ENCODE measurements at places on chromosomes 16 and 17.
A peak's percentile ranks its signal among the peaks of the same experiment; 100 is the strongest.

- no peak for DNase-seq
These were observed 31.0 kb downstream of the SCNN1B start for GRCh38 chr16:23333034-23333579.

DNA sequence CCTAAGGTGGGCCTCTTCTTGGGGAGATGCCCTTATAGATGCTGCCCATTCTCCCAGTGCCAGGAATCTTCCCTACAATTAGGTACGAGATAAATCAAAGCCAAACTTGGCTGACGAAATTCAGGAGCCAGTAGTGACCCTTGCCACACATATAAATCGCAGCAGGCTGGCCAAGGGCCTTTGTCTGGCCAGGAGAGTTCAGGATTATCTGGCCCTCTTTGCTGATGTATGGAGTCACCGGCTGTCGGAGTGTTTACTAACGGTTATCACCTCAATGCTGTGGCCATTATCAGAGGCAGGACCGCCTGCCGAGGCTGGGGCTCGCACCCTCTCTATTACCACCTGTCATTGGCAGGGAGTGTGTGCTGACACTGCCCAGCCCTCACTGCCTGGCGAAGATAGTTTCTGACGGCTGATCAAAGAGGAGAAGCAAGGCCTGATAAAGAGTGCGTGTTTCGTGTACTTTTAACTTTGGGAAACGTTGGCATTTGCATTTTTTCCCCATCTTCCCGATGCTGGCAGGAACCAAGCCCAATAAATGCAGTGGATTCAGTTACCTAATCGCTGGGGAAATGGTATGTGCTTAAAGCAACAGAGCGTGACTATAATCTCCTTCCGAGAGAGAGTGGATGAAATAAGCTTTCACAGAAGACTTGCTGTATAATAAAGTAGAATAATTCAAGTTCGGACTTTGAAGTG lies 32.8 kb upstream of the TBX2 start:
- no peak for DNase-seq

GRCh38 chr16:48511071-48511540 lies 98.9 kb downstream of the N4BP1 start:
- peak; percentile 86 for DNase-seq

- DNase-seq, result no peak
These were observed 10.9 kb downstream of the MAF start for GRCh38 chr16:79589601-79590102.

DNA sequence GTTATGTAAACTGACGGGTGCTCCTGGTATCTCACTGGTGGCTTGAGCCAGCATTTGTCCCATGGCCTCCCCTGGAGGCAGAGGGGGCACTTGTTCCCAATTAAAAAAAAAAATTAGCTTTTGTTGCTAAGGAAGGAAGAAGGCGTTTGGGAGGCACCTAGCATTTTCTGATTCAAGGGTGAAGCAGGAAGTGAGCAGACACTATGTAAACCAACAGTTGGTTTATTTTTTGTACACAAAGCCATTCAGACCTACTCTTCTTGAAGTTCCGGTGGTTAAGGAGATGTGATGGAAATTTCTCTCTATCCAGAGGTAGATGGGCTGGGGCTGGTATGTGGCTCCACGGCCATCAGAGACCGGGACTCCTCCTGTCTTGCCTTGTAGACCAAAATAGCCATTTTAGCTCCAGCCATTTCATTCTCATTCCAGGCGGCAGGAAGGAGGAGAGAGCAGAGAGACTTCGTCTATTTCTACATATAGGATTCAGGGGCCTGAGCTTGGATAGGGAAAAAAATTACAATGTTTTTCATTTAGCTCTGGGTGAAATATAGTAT lies 103.0 kb downstream of the SNX29 start:
- no peak for DNase-seq

DNA sequence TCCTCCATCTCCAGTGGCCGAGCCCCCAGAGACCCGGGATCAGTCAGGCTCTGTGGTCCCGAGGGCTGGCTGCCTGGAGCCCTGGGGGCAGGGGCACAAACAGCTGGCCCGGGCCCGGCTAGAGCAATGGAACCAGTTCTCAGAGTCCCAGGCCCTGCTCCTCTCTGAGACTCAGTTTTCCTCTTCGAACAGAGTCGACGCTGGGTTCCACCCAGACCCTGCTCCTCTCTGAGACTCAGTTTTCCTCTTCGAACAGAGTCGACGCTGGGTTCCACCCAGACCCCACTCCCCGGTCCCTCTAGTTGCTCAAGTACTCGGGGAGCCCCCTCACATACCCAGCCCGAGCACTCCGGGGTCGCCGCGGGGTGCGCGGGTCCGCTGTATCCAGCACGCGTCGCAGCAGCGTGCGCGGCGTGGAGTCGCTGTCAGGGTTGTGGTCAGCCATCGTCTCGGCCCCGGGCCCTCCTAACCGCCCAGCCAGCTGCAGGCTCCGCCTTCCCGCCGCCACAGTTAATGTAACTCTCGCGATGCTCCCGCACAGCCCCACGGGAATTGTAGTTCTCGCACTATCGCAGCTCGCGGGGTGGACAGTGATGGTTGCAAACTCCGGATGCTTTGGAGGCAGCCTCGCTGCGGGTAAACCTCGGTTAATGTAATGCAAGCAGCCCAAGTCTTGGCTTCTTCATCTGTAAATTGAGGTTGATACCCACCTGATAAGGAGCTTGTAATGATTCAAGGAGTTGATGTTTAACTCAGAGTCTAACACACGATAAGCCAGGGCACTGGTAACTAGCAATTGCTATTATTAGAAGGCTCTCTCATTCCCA lies 8.5 kb upstream of the THAP11 start:
- peak; percentile 97 for DNase-seq

DNA sequence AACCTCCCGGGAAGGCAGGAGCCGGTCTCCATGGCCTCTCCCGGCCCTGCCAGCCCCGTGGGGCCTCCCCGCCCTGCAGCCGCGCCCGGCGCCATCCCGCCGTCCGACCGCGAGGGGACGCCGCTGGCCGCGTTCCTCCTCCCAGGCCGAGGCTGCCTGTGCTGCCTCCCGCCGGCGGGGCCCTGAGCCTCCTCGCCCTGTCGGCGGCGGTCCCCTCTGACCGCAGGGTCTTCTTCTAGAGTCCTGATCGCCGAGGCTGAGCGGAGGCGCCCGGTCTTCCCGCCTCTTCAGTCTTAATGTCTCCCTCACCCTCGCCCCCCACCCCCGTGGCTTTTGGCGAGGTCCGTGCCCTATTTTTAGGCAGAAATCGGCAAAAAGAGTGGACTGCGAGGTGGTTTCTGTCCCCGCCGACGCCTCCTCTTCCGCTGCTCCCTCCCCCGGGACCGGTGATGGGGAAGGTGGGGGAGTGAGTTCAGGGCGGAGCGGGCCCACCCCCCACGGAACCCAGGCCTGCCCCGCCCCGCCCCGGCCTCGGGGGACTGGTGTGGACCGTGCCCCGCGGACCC lies 794 bp upstream of the CPNE7 start:
- peak; percentile 96 for DNase-seq

GRCh38 chr16:3075523-3075915 lies 10.1 kb downstream of the IL32 start:
- DNase-seq, result peak; percentile 27

- DNase-seq, result peak; percentile 93
These were observed 83.4 kb downstream of the GAS7 start for GRCh38 chr17:10114931-10115535.

- DNase-seq, result no peak
These were observed 102.6 kb downstream of the RMI2 start for GRCh38 chr16:11447836-11448235.

- peak; percentile 28 for DNase-seq
These were observed 85.2 kb upstream of the HSBP1 start for GRCh38 chr16:83722456-83723183.

GRCh38 chr16:19304750-19305149 lies 19.2 kb downstream of the CLEC19A start:
- DNase-seq, result no peak

GRCh38 chr16:61798741-61799140 lies 237.5 kb downstream of the CDH8 start:
- DNase-seq, result no peak

GRCh38 chr16:27543801-27544200 lies 5.9 kb downstream of the GTF3C1 start:
- no peak for DNase-seq

DNA sequence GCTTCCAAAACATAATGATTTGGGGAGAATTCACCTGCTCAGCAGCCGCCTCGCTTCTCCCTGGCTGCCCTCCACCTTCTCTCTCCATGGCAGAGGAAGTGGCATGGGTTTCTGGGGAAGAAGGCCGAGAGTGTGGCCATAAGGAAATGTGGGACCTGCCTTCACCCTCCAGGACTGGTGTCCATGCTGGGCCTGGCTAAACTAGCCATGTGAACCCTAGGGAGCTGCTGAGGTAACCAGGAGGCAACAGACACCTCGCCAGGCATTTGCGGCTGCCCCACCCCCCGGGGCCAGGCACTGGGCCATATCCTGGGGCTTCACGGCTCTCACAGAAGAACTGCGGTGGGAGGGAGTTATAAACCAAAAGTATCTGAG lies 9.9 kb upstream of the CMTM4 start:
- DNase-seq, result no peak

All from AG20443 (cell line).